ENCODE measurements at places on chromosomes 6 and 20. TPM values are rescaled to one million over a fixed set of nuclear protein-coding genes. Genes with fewer than 3 reads are reported as not detected.

GRCh38 chr6:42175860-42176259 lies 2.7 kb downstream of the GUCA1A start:
- DNase-seq: no peak
- H3K4me1 ChIP-seq: peaks cover 8% of the 10 kb centered on the region
- H3K27ac ChIP-seq: no peak overlapping the region
- no peaks in the 10 kb centered on the region for H3K27me3 ChIP-seq

GRCh38 chr20:10519361-10520046 lies 84.4 kb downstream of the SLX4IP start:
- H3K36me3 ChIP-seq: no peaks in the 10 kb centered on the region
- DNase-seq: no peak
- no peaks in the 10 kb centered on the region for H3K27me3 ChIP-seq
- no peaks in the 10 kb centered on the region for H3K4me1 ChIP-seq
- no peak overlapping the region for H3K4me3 ChIP-seq

- no peak overlapping the region for H3K27ac ChIP-seq
- H3K36me3 ChIP-seq: no peaks in the 10 kb centered on the region
- H3K4me1 ChIP-seq: peaks cover 11% of the 10 kb centered on the region
Observed at GRCh38 chr20:24915892-24916291, 33.2 kb upstream of the CST7 start.

GRCh38 chr6:155274106-155274505 lies 10.3 kb downstream of the CLDN20 start:
- no peaks in the 10 kb centered on the region for H3K4me1 ChIP-seq
- H3K27ac ChIP-seq: no peak overlapping the region
- no peaks in the 10 kb centered on the region for H3K27me3 ChIP-seq
- H3K36me3 ChIP-seq: peaks cover 28% of the 10 kb centered on the region
- H3K4me3 ChIP-seq: no peak overlapping the region

DNA sequence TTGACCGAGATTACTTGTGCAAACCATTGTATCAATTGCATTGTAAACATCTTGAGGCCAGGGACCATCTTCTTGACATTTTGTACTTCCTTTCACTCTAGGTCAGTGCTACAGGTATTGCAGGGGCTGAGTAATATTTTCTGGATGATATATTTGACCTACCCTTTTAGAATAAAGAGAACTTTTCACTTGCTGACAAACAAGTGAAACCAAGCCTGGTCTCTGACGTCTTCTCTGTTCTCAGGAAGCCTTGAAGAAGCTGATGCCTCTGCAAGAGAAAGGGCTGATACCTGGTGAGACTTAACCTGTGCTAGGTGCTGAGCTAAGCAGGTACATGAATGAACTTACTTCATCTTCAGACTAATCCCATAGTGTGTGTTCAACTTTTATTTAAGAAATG lies 60.5 kb upstream of the GGTLC1 start:
- no peaks in the 10 kb centered on the region for H3K36me3 ChIP-seq
- peaks cover 55% of the 10 kb centered on the region for H3K4me1 ChIP-seq

GRCh38 chr6:105587349-105588122 lies 184.7 kb upstream of the PREP start:
- DNase-seq: peak; percentile 20
- no peaks in the 10 kb centered on the region for H3K27me3 ChIP-seq
- peak overlapping the region; percentile 24 for H3K4me3 ChIP-seq
- H3K4me1 ChIP-seq: peaks cover 23% of the 10 kb centered on the region
- no peaks in the 10 kb centered on the region for H3K36me3 ChIP-seq

- no peak overlapping the region for H3K27ac ChIP-seq
- no peak for DNase-seq
- H3K4me3 ChIP-seq: no peak overlapping the region
Observed at GRCh38 chr6:47286301-47286700, 23.4 kb downstream of the TNFRSF21 start.

DNA sequence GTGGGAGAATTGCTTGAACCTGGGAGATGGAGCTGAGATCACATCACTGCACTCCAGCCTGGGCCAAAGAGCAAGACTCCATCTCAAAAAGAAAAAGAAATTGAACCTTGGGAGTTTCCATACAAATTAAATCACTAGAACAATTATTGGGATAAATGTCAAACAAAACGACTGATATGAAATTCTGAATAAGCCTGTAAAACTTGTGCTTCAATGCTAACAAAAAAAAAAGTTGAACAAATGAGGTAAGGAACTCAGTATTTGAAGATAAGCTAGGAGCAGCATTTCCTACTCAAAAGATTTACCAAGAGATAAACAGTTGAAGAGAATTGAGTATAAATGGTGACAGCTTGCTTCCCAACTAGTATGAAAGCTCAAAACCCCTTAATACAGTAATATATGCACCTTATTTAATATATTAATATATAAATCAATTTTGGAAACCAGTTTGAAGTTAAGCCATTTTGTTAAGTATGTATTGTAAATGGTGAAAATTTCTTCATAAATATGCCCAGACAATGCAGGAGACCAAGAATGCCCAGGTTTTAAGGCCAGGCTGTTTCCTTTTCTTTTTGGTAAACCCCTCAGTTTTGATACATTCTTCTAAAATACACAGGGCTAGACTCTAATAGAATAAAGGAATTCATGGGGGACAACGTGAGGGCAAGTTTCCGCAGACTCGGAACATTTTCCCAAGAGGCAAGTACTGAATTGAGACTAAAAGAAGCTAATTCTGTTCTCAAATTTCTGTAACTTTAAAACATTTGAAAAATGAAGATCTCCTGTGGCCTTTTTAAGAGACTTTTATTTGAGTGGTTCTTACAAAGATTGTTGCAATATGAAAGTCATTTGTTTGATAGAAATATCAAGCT lies 3.9 kb downstream of the ROMO1 start:
- peaks cover 15% of the 10 kb centered on the region for H3K4me1 ChIP-seq
- H3K27me3 ChIP-seq: no peaks in the 10 kb centered on the region
- no peak overlapping the region for H3K4me3 ChIP-seq
- peaks cover 66% of the 10 kb centered on the region for H3K36me3 ChIP-seq

GRCh38 chr6:11538052-11538818 lies 686 bp downstream of the TMEM170B start:
- peak; percentile 15 for DNase-seq
- H3K27me3 ChIP-seq: no peaks in the 10 kb centered on the region
- no peaks in the 10 kb centered on the region for H3K36me3 ChIP-seq
- peak overlapping the region; percentile 73 for H3K4me3 ChIP-seq
- no peak overlapping the region for H3K27ac ChIP-seq

DNA sequence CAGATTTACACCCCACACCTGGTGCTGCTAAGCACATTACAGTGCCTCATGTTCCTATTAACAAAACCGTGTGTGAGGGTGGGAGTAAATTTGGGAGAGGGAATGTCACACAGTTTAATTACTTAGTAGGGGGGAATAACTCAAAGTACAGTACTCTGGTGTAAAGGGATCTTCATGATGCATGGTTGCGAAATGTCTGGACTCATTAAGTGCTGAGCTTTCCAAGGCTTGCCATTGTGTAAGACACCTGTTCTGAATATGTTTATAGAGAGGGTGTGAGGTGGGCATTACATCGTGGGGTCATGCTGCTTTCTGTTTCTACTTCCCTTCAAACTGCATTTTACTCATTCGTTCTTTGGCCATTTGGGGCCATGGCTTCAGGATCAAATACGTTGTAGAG lies 181.2 kb downstream of the ADGRG6 start:
- no peaks in the 10 kb centered on the region for H3K36me3 ChIP-seq
- H3K4me3 ChIP-seq: no peak overlapping the region
- no peak overlapping the region for H3K27ac ChIP-seq
- H3K27me3 ChIP-seq: no peaks in the 10 kb centered on the region

DNA sequence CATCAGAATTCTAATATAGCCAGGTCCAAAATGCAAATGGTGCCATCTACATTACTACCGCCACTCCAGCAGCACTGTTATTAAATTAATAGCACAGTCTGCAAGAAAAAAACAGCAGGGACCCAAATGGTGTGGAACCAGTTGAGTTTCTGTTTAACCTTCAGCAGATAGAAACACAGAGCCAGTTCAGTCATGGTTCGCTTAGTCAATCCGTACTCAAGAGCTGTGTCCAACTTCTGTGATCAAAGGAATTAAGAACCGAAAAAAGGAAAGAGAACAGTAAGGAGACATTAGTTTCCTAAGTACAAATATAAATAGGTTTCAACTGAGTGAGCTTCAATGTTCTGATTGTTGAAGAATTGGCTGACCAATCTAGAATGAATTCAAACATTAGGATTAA lies 107.7 kb downstream of the TRDN start:
- H3K4me1 ChIP-seq: no peaks in the 10 kb centered on the region
- no peaks in the 10 kb centered on the region for H3K36me3 ChIP-seq
- no peak overlapping the region for H3K4me3 ChIP-seq
- DNase-seq: no peak
- H3K27ac ChIP-seq: no peak overlapping the region
- H3K27me3 ChIP-seq: no peaks in the 10 kb centered on the region

DNA sequence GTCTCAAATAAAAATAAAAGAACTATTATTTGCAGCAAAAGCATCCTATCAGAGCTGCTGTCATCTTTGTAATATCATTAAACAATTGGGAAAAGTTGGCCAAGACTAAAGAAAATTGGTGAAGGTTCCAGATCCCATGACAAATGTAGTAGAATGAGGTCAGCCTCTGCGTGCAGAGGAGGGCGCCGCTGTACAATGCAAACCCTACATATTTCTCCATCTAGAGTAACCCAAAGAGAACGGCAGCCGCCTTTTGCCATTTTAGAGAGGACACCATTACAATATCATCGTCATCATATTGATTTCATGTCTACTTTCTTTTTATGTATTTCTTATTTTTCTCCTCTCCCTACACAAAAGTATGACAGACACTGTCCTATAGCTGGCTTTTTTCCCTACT lies 59.5 kb downstream of the ZMYND8 start:
- H3K27me3 ChIP-seq: no peaks in the 10 kb centered on the region
- H3K4me1 ChIP-seq: no peaks in the 10 kb centered on the region
- H3K27ac ChIP-seq: no peak overlapping the region
- DNase-seq: no peak
- no peak overlapping the region for H3K4me3 ChIP-seq

- no peaks in the 10 kb centered on the region for H3K27me3 ChIP-seq
- no peak for DNase-seq
- no peaks in the 10 kb centered on the region for H3K36me3 ChIP-seq
- H3K4me1 ChIP-seq: no peaks in the 10 kb centered on the region
- no peak overlapping the region for H3K4me3 ChIP-seq
Observed at GRCh38 chr6:42460883-42461282, 9.2 kb upstream of the TRERF1 start.

GRCh38 chr6:32792901-32793435 lies 23.8 kb downstream of the HLA-DOB start:
- no peak for DNase-seq
- peaks cover 9% of the 10 kb centered on the region for H3K4me1 ChIP-seq
- H3K4me3 ChIP-seq: no peak overlapping the region
- no peaks in the 10 kb centered on the region for H3K36me3 ChIP-seq

GRCh38 chr6:11403035-11403601 lies 134.4 kb upstream of the TMEM170B start:
- no peaks in the 10 kb centered on the region for H3K4me1 ChIP-seq
- no peak overlapping the region for H3K4me3 ChIP-seq
- no peaks in the 10 kb centered on the region for H3K27me3 ChIP-seq
- no peak for DNase-seq

DNA sequence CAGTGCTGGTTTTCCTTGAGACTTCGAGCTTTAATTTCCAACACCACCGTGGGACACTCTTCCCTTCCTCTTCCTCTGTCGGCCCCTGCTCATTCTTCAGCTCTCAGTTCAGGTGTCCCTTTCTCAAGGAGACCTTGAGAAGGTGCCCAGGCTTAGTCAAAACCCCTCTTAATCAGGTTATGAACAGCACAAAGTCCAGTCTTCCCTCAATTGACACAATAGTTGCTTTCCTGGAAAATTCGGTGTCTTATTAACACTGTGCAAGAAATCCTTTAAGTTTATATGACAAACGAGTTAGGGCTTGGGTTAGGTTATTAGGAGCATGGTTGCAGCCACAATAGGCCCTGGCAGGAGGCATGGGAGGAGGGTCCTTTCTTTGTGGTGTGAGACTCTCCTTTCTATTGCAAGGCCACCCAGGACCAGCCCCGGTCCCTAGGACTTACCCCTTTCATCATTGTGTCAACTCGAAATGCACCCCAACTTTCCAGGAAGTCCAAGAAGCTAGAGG lies 1.5 kb upstream of the NSFL1C start:
- no peak overlapping the region for H3K27ac ChIP-seq
- DNase-seq: no peak
- H3K27me3 ChIP-seq: peaks cover 5% of the 10 kb centered on the region

DNA sequence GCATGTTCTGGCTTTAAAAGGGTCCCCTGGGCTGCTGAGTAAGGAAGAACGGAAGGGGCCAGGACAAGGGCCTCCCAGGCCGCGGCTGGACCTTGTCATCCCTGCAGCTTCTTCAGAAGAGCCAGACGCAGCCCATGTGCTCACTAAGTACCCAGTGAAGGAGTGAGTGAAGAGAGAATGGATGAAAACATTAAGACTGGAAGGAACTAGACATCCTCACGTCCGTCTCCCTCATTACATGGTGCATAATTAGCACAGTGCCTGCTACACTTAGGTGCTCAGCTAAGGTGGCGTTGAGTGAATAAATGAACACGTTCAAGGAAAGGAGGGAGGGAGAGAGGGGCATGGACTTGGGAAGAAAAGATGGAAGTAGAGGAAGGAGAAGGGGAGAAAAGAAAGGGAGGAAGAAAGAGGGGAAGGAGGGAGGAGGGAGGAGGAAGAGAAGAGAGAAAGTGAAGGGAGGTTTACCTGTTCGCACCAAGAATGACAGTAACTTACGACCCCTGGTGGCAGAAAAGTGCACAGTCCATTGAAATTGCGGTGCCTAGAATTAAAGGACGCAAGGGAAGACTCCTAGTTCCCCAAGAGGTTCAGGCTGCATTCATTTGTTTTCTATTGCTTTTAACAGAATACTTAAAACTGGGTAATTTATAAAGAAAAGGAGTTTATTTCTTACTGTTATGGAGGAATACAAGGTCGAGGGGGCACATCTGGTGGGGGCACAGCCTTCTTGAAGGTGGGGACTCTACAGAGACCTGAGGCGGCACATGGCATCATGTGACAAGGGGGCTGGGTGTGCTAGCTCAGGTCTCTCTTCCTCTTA lies 8.0 kb downstream of the TP53RK start:
- no peak overlapping the region for H3K4me3 ChIP-seq
- peaks cover 16% of the 10 kb centered on the region for H3K4me1 ChIP-seq
- peak; percentile 55 for DNase-seq
- H3K27ac ChIP-seq: peak overlapping the region; percentile 22

- no peaks in the 10 kb centered on the region for H3K36me3 ChIP-seq
- H3K4me1 ChIP-seq: no peaks in the 10 kb centered on the region
- no peak for DNase-seq
- no peak overlapping the region for H3K4me3 ChIP-seq
- no peak overlapping the region for H3K27ac ChIP-seq
- H3K27me3 ChIP-seq: no peaks in the 10 kb centered on the region
Observed at GRCh38 chr6:94751641-94752329, 825.5 kb upstream of the MANEA start.

GRCh38 chr20:37904008-37904642 lies 1.2 kb downstream of the VSTM2L start:
- no peaks in the 10 kb centered on the region for H3K36me3 ChIP-seq
- peaks cover 4% of the 10 kb centered on the region for H3K4me1 ChIP-seq
- no peak overlapping the region for H3K4me3 ChIP-seq

The SRMS gene
- total RNA-seq: not detected

The DCBLD1 gene
- 1.4 TPM for total RNA-seq

The KIAA0408 gene
- total RNA-seq: 1.3 TPM

The FRK gene
- total RNA-seq: not detected

The TFAP2D gene
- not detected for total RNA-seq

The TRIM10 gene
- not detected for total RNA-seq

The TOP1 gene
- 41.7 TPM for total RNA-seq
